Peyer's patch (tissue), 4 donors: ENCODE measurements at places on chromosomes 7 and 10. TPM values are rescaled to one million over a fixed set of nuclear protein-coding genes. Genes with fewer than 3 reads are reported as not detected.

DNA sequence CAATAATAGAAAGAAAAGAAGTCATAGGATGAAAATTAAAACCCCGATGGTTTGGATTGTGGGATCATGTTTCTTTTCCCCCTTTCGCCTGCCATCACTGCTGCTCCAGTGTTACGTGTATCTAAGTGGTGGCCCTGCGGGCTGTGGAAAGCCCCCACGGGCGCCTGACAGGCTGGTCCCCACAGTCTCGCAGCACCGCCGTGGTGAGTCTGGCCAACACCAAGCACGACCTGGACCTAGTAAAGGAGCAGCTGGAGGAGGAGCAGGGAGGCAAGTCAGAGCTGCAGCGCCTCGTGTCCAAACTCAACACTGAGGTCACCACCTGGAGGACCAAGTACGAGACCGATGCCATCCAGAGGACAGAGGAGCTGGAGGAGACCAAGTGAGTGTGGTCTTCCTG, 19.5 kb downstream of the MYH16 start:
- no peak for DNase-seq

DNA sequence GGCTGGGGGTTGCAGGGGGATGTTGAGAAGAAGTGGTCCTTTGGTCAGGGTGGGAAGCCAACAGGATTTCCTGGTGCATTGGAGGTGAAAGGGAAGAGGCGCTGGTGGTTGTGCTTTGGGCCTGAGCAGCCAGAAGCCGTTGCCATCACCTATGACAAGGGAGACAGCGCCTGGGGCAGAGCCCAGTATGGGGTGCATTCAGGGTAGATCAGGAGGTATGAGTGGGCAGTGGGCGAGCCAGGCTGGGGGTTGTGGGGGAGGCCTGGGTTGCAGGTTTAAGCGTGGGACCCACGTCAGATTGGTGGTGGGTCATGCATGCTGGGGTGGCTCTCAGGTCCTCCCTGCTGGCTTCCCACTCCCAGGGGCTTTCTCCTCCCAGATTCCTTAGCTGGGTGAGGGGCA, 6.3 kb upstream of the PILRB start:
- no peak for DNase-seq

DNA sequence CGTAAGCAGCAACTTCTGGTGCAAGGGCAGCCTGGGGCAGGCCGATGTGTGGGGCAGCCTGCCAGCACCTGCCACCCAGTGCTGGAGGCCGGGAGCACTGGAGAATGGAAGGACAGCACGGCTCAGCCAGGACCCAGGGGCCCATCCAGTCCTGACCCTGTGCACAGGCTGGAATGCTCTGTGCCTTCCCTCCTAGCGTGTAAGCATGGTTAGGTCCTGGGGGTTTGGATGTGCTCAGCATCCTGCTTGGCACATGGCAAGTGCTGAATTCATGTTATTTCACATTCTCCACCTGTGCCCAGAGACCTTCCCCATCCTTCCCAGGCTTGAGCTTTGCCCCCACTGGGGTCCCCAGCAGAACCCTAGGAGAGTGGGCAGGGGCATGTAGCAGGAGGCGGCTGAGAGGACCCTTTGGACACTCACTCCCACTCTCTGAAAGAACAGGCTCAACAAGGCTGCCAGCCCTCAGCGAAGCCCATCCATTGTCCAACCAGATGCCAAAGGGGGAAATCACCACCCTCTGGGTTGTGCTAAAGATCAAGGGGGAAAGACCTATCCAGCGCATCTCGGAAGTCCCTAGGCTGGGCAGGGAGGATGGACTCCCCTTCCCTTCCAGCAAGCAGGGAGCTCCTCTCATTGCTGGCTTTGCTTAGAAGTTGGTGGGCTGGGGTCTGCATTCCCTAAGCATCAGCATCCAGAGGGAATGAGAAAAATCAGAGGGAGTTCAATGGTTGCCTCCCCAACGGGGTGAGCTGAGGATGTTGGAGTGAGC, 29.7 kb downstream of the ANXA8 start:
- no peak for DNase-seq

VENTX gene
- total RNA-seq: not detected

TRIM50 gene
- total RNA-seq: 5.4 TPM

ACHE gene
- 29.0 TPM for total RNA-seq

DNA sequence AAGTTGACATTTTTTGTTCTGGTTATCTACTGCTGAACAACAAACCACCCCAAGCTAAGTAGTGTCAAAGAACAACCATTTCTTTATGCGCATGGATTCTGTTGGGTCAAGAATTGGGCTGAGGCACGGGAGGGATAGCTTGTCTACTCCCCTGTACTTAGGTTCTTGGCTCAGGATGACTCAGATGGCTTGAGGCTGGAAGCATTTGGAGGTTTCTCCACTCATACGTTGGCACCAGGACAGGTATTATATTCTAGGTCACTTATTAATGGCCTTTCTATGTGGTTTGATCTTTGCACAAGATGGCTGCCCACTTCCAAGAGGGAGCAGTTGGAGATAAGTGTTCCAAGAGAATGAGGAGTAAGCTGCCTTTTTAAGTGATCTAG, 11.8 kb upstream of the TFAM start:
- DNase-seq: no peak

DNA sequence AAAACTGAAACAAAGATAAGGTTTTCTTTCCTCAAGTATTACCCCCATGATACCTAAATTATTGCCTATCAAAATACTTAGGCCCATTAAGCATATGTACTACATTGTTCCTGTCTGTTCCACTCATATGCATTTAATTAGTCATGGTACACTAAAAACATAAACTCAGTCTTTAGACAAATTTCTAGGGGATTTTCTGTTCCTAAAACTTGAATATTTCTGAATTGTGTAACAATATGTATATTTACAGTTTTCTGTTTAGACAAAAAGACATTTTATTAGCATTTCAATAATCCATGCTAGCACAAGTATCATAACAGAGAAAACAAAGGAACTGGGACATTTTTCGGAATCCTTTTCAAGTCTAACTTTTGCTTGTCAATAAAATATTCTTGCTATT, 234.2 kb downstream of the CRPPA start:
- DNase-seq: no peak

PRSS2 gene
- 226 TPM for total RNA-seq

SKIDA1 gene
- total RNA-seq: not detected

DNA sequence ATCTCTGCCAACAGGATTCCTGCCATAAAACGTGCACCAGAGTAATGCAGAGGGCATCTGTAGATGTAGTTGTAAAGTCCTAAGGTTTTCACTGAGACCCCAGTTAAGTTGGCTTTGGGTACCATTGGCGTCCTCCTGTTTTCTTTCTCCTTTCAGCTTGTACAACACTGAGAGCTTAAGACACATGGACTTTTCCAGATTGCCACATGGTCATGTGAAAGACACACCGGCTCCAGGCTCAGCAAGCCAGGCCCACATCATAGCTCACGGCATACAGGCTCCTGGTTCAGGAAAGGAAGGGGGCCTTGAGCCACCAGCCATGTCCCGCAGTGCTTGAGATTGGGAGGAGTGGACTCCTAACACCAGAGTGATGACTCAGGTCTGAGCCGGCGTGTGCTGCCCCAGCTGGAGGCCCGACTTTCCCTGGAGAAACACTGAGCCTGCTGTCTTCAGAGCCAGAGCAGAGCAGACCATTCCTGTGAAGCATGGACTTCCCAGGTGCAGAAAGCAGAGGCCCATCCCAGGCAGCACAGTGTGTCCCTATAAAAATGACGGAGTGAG, 252.7 kb downstream of the PRPF18 start:
- no peak for DNase-seq

- DNase-seq: no peak
These were observed 82.3 kb downstream of the LRGUK start for GRCh38 chr7:134209322-134210015.

DNA sequence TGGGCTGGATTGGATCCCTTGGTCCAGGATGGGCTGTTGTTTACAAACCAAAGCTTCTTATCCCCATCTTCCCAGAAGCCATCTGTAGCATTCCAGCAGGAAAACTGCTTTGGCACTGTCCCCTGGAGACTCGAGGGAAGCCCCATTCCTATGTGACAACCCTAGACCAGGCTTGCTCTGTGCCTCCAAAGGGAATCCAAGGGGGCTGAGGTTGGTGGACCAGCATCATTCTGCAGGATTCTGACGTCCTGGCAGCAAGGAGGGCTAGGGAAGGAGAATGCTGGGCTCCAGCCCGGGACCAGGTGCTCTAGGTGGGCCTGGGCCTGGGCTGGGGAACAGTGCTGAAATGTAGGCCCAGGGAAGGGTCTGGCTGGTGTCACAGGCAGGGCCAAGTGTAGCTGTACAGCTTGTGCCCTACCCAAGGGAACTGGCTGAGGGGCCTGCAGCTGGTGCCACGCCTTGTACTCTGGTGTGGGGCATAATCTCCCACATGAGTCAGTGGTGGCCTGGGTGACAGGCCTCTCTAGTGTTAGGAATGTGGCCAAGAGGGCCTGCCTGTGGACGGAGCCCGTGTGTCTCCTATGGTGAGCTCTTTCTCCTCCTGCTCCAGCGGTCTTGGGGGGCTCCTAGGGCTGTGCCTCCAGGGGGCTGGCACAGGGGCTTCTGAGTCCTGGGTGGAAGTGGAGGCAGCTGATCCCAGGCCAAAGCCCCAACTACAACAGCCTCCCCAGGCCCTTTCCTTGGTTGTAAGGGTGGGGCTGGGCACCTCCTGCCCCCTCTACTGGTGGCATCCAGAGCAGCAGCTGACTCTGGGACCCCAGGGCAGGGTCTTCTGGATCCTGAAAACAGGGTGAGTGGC, 25.2 kb downstream of the TRIM8 start:
- peak; percentile 76 for DNase-seq
